ENCODE measurements at places on chromosomes 7 and 10.

DNA sequence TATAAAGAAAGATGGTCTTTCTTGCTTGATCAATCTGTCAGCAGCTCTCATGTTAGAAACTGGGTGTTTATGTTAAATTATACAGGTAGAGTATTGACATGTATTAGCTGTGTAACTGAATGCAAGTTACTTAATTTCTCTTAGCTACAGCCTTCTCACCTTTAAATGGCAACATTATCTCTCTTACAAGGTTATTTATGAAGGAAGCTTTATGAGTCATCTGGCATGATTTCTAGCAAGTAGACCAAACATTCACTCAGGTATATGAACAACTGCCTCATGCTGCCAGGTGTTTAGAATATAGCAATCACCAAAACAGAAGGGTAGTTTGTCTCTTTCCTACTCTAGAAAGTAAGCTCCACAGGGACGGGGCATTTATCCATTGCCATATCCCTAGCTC lies 8.5 kb downstream of the ARL4A start:
- no peak for DNase-seq

- no peak for DNase-seq
Observed at GRCh38 chr7:158638001-158638400, 50.4 kb upstream of the PTPRN2 start.

- no peak for DNase-seq
Observed at GRCh38 chr7:73717025-73717807, 2.3 kb downstream of the STX1A start.

- DNase-seq, result no peak
Observed at GRCh38 chr10:127426746-127427145, 122.4 kb upstream of the NPS start.

DNA sequence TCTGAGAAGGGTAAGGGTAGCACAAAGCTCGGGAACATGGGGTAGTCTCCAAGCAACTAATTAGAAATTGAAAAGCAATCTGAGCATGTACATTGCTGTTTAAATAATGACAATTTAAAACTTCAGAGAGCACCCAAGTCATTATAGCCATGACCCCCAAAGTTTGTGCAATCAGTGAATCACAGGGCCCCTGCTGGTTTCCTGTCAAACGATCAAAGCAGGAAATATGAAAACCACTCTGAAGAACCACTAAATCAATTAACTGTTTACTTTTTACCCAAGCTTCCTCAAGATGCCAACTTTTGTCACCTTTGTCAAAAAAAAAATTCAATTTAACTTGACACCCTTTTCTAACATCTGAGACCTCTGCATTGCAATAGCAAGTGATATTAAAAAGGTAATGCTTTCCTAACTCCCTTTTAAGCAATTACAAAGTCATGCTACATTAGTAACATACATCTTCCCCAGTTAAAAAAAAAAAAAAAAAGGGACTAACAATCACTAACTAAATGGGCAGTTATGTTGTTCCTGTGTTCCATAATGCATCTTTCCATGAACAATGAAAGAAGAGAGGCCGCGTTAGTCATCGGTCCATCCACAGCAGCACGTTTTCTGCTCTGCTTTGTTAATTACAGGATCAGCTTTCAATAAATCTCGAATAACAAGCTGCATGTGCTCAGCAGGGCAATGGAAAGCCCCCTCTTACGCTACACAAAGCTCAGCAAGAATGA lies 80.6 kb downstream of the ETV1 start:
- DNase-seq, result peak; percentile 50

GRCh38 chr10:36391405-36391804 lies 734.0 kb upstream of the ANKRD30A start:
- no peak for DNase-seq

GRCh38 chr7:134767520-134768168 lies 11.8 kb upstream of the CALD1 start:
- no peak for DNase-seq

- DNase-seq, result no peak
Observed at GRCh38 chr10:50367732-50368131, 116.4 kb upstream of the ASAH2 start.

DNA sequence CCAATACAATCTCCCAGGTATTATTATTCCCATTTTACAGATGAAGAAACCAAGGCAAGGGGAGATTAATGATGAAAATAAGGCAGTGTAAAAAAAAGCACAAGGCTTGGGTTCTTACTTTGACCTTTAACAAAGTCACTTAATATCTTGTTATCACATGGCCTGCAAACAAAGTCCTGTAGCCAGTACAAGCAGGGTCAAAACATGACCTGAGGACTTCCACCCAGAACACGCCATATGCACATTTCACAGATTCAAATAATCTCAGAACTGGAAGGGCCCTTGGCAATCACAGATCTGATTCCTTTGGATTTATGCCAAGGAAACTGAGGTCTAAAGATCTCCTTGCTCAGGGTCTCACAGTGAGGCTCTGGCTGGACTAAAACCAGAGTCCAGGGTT lies 162.1 kb downstream of the KCNMA1 start:
- DNase-seq, result no peak

DNA sequence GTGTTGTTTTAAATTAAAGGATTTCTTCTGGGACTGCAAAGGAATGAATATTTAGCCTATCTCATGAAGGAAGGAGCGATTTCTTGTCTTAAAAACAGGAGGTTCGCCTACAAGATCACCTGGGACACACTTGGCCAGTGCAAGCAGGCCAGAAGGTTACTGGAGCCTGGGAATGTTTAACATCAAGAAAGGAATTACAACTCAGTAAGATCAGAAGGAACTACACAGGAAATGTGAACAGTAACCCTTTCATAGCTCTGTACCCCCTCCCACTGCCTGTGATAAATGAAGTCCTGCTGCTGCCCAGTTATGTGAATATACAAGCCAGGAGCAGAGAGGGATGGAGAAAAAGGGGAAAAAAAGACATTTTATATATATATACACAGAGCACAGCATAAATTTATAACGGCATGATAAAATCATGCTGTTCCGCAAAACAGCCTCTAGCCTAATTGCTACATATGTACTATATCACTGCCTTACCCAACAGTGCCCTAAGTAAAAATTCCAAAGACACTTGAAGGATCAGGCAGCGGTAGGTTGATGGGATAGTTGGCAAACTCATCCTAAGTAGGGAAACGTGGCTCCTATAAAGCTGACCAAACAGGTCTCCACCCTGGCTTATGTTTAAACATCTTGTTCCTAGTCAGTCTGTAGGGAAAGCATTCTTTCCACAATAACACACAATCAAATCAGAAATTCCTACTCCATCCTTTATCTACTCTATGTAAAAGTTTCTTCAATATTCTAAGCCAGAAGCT lies 63.8 kb downstream of the ZNF438 start:
- DNase-seq, result no peak

- DNase-seq, result no peak
Observed at GRCh38 chr7:5439209-5439571, 15.6 kb upstream of the TNRC18 start.

All from SW 1271 (cell line).